ENCODE measurements at places on chromosomes 12 and 14.

GRCh38 chr12:40146800-40147797 lies 41.2 kb upstream of the SLC2A13 start:
- no peak overlapping the region for H3K4me3 ChIP-seq
- H3K4me1 ChIP-seq: no peaks in the 10 kb centered on the region
- no peak for DNase-seq

DNA sequence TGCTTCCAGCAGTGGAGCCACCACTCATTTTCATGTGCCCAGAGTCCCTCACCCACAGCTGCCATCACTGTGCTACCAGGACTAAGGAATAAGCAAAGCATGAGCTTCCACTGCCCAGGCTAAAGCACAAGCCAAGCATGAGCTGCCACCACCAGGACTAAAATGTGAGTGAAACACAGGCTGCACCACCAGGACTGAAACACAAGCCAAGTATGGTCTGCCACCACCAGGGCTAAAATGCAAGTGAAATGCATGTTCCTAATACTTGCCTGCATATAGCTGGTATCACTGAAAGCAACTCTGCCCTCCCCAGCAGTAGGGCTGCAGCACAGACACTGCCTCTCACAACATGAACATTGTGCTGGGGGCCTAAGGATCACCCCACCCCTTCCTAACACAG lies 30.0 kb downstream of the CEP83 start:
- H3K27me3 ChIP-seq: no peaks in the 10 kb centered on the region
- peaks cover 14% of the 10 kb centered on the region for H3K36me3 ChIP-seq
- no peak overlapping the region for H3K27ac ChIP-seq
- peak; percentile 3 for DNase-seq
- peaks cover 22% of the 10 kb centered on the region for H3K4me1 ChIP-seq
- no peak overlapping the region for H3K4me3 ChIP-seq

- H3K36me3 ChIP-seq: no peaks in the 10 kb centered on the region
- no peak overlapping the region for H3K27ac ChIP-seq
- H3K4me1 ChIP-seq: no peaks in the 10 kb centered on the region
- H3K27me3 ChIP-seq: no peaks in the 10 kb centered on the region
- no peak overlapping the region for H3K4me3 ChIP-seq
These were observed 96.7 kb downstream of the RMST start for GRCh38 chr12:97559267-97559666.

- peak; percentile 46 for DNase-seq
- H3K27me3 ChIP-seq: peaks cover 1% of the 10 kb centered on the region
- H3K4me1 ChIP-seq: peaks cover 59% of the 10 kb centered on the region
- H3K36me3 ChIP-seq: peaks cover 17% of the 10 kb centered on the region
- peak overlapping the region; percentile 22 for H3K4me3 ChIP-seq
- peak overlapping the region; percentile 4 for H3K27ac ChIP-seq
These were observed 106.4 kb upstream of the PLEKHG7 start for GRCh38 chr12:92596383-92596782.

DNA sequence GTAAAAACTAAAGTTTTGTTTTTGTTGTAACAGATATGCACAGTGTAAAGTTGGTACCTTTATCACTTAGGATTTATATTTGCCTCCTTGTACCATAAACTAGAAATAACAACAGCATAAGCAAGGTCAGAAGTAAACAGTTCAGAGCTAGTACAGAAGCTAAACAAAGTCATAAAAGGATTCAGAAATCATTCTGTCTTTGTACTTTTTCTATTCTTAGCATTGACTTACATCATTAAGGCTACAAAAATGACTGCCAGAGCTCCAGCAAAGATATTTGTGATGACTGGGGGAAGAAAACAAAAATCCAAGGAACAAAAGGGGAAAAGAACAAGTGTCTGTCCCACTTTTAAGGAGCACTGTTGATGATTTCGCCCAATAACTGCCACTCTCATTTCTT lies 347.2 kb downstream of the CCDC91 start:
- H3K27ac ChIP-seq: peak overlapping the region; percentile 44
- peaks cover 5% of the 10 kb centered on the region for H3K36me3 ChIP-seq
- no peaks in the 10 kb centered on the region for H3K27me3 ChIP-seq
- H3K4me1 ChIP-seq: peaks cover 49% of the 10 kb centered on the region
- no peak for DNase-seq
- no peak overlapping the region for H3K4me3 ChIP-seq

DNA sequence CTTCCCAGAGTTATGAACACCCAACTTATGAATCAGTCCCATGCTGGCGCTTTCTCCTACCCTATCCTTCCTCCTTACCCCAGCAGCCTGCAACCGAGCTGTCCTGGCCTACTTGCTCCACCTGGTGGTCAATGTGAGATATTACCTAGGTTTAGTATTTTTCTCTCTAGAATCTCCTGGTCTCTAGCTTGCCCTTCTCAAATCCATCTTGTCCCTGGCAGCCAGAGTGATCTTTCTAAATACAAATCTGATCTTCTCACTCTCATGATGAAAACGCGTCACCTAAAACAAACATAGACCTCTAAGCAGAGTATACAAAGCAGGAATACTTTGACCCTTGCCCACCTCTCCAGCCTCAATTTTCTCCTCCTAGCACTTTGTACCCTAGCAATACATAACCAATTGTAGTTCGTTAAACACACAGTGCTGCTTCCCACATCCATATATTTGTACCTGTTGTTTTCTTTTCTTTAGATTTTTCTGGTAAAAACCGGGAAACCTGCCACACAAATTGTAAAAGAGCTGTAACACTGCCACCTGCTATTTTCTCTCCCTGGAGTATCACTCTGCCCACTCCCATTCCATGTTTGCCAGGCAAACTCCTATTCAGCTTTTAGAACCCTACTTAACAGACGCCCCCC lies 20.0 kb upstream of the TCP11L2 start:
- H3K4me1 ChIP-seq: peaks cover 18% of the 10 kb centered on the region
- peak; percentile 64 for DNase-seq
- no peak overlapping the region for H3K27ac ChIP-seq
- no peak overlapping the region for H3K4me3 ChIP-seq

GRCh38 chr12:52534482-52534881 lies 14.3 kb upstream of the KRT5 start:
- H3K4me3 ChIP-seq: no peak overlapping the region
- H3K36me3 ChIP-seq: no peaks in the 10 kb centered on the region
- H3K27ac ChIP-seq: no peak overlapping the region
- peaks cover 44% of the 10 kb centered on the region for H3K27me3 ChIP-seq

GRCh38 chr14:32312010-32312331 lies 17.1 kb upstream of the AKAP6 start:
- H3K36me3 ChIP-seq: no peaks in the 10 kb centered on the region
- peaks cover 6% of the 10 kb centered on the region for H3K27me3 ChIP-seq
- H3K4me3 ChIP-seq: no peak overlapping the region
- H3K4me1 ChIP-seq: peaks cover 19% of the 10 kb centered on the region

All from HFFc6 (cell line).